Stimulated activated CD8-positive, alpha-beta memory T cell treated with anti-CD3 and anti-CD28 coated beads, Interleukin-7, amount 100 ng/mL, for 24 hours (primary cell): ENCODE measurements at places on chromosomes 6 and 20.

DNA sequence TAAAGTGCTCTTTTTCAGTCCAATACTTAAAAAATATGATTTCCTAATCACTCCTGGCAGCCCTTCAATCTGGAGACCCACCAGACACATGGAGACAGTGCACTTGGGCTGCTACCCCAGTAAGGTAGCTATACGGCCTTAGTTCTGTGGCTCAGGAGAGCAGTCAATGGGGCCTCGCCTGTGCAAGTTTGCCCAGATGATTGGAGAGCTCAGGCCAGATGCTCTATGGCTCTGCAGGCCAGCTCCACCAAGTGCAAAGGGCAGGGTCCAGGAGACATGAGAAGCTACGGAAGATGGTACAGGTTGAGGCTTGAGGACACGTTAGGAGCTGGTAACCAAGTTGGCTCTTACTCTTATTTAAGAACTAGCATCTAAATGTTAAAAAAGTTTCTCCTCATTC is 30.7 kb downstream of the STK38 start:
- no peak for DNase-seq

- no peak for DNase-seq
Observed at GRCh38 chr6:412146-412886, 20.8 kb downstream of the IRF4 start.

DNA sequence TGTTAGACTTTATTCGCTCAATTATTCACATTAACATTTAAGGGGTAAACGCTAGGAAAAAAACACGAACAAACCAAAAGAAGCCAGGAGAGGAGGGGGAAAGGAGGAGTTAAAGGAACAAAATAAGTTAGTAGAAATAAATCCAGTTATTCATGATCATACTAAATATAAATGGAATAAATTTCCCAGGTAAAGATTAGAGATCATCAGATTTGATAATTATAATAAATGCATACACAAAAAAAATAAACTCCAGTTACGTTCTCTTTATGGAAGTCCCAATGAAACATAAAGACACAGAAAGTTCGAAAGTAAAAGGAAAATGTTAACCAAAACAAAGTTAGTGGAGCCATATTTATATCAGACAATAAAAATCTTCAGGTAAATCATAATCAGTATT is 568.7 kb upstream of the NOX3 start:
- no peak for DNase-seq

GRCh38 chr20:57980506-57980905 is 247.9 kb downstream of the ANKRD60 start:
- DNase-seq = no peak

DNA sequence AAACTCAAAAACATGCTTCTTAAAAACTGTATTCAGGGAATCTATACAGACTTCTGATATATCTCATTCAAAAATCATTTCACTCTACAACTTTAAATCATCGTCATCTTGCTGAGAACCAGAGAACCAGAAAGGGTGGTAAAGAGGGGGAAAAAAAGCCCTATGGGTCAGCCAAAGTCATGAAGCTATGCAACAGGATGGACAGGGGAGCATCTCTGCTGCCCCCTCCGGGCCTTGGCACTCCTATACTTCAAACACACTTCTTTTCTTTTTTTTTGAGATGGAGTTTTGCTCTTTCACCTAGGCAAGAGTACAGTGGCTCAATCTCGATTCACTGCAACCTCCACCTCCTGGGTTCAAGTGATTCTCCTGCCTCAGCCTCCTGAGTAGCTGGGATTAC is 73.5 kb upstream of the NFATC2 start:
- no peak for DNase-seq

- no peak for DNase-seq
Observed at GRCh38 chr20:10648651-10649050, 25.1 kb downstream of the JAG1 start.

- no peak for DNase-seq
Observed at GRCh38 chr6:16183187-16183664, 54.3 kb downstream of the MYLIP start.

DNA sequence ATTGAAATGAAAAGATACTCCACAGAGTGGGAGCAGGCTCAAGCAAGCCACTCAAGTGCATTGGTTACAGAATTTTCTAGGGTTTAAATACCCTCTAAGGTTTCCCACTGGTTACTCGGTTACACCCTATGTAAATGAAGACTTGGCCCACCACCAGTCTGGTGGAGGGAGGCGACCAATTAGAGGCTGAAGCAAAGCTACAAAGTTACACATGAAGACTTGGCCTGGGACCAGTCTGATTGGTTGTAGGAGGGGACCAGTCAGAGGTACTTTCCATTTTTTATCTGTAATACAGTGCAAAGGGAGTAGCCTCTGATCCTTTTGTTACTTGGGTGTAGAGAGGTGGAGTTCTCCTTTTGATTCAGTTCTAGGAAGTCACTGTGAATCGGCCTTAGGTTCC is 7.6 kb downstream of the SRSF12 start:
- DNase-seq = no peak

DNA sequence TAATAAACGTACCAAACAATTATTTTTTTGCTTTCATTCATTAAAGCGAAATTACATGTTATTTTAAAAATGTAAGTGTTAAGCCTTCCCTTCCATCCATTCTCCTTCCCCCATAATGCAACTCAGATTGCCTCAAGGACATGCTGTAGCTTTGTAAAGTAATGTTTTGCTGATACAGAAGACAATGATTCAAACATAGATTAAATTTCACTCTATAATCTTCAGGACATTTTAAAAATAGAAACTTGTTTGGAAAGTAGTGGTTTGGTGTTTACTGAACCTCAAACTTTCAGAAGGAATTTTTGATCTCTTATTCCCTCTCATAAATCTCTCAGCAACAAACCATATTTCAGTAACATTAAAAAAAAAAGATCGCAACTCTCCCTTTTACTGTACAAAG is 350.9 kb upstream of the HSF2 start:
- no peak for DNase-seq

DNA sequence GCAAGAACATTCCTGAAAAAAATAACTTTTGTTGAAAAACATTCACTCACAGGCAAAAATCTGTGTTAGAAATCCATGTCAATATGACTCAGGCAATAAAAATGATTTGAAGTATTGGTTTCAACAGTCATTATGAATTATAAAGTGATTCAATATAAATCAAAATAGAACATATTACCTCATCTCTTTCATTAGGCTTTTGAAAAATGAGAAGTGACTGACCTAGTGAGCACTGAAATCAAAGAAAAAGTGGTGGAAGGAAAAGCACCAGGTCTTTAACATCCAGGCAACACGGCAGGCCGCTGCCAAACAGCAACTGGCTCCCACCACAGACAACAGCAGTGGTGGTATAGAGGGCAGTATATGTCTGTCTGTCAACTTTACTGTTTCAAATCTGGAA is 68.9 kb downstream of the MAN1A1 start:
- DNase-seq = no peak

DNA sequence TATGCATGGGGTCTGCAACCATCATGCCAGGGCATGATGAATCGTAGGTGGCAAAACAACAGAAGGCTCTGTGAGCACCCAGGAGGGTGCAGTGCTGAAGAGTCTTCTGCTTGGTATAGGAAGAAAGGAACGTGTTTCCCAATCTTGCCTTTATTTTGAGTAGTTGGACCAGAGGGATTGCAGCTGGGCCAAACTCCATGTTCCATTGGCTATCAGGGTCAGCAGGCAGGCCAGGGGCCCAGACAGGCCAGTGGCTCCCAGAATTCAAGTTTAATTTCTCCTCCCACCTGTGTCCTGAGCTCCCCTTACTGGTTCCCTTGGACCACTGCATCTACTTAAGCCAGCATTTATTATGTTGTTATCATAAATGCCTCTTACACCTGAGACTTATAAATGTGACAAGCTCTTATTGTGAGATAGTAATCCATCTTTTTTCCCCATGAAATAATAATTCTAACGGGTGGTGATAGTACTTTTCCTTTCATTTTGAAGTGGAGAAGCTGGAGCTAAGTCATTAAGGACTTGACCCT is 918 bp upstream of the TRIM38 start:
- DNase-seq = no peak

DNA sequence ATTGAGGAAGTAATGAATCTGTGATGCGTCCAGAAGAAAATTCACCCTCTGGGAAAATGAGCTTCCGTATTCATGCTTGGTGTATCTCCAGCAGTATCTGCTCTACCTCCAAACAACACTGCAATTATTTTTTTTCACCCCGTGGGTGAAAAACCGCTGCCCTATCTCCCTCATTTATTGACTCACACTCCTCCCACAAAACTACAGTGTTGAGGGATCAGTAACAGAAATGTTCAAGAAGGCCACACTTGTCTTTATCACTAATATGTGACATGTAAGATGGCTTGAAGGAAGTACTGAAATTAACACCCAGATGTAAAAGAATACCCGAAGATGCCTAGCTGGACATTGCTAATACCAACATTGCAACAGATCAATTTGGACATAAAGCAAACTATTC is 4.9 kb upstream of the TBX18 start:
- no peak for DNase-seq

GRCh38 chr6:21115111-21115510 is 478.4 kb upstream of the SOX4 start:
- no peak for DNase-seq

DNA sequence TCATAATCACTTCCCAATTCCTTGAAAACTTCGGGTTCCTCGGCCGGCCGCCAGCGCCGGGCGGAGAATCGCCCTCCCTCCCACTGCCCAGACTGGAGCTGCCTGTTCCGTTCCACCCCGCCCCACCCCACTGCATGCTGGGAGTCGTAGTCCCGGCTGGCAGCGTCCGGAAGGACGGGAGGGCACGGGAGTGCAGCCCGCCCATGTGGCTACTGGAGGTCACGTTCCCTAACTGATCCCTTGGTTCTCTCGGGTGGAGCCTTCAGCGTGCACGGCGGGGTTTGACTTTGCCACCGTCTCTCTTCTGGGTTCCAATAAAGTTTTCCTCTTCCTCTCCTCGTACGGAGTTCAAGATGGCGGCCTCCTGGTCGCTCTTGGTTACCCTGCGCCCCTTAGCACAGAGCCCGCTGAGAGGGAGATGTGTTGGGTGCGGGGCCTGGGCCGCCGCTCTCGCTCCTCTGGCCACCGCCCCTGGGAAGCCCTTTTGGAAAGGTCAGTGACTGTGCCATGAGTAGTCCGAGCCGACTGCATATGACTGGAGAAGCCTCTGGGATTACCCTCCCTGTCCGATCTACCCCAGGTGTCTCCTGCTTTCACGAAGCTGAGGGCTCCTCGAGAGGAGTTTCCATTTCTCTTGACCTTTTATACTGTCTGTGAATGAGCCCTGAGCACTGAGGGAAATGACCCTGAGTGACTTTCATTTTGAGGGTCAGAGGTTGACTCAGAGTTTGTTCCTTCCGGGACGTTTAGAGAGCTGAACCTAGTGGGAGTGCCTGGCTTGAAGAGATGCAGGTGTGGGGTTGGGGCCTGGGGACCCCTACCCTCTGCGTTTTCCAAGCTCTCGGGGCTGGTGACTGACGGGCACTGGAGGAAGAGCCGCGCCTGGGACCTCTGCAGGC is at the start of gene AFG1L:
Gene AFG1L (plus strand): TSS at position 328 of the 899 bp plus-strand sequence. CDS start 26 bp downstream, at position 354.
- DNase-seq = peak; percentile 79

DNA sequence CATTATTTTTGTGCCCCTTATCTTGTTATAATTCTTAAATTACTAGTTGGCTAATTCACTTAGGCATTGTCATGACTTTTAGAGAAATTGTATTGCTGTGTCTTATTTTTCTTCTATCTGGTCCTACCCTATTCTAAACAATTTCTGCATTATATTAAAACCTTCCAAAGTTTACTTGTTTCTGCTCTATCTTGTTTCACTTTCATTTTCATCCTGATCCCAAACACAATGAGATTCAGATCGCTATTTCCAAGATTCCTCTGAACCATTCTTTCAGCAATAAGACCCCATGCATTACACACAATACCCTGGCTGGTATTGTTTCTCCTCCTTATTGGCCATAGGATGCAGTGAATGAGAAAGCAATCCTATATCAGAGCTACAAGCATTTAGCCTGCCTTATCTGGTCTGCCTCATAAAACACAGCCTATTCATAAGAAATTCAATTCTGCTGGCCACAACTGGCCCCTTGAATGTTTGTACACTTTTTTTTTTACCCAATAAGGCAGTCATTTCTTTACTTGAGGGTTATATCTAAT is 69.9 kb upstream of the POU3F2 start:
- DNase-seq = no peak

DNA sequence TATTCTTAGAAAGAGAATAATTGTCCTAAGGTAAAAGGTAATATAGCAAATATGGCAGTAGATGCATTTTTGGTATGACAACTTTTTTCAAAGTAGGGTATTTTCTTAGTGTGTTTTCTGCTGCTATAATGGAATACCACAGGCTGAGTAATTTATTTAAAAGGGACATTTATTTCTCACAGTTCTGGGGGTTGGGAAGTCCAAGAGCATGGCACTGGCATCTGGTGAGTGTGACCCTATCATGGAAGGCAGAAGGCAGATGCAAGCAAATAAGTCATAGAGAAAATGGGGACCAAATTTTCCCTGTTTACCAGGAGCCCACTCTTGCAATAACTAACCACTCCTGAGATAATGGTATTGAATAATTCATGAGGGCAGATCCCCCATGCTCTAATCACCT is 922.5 kb upstream of the MAN1A1 start:
- no peak for DNase-seq

GRCh38 chr20:32581839-32582658 is 3.1 kb downstream of the NOL4L start:
- DNase-seq = no peak

DNA sequence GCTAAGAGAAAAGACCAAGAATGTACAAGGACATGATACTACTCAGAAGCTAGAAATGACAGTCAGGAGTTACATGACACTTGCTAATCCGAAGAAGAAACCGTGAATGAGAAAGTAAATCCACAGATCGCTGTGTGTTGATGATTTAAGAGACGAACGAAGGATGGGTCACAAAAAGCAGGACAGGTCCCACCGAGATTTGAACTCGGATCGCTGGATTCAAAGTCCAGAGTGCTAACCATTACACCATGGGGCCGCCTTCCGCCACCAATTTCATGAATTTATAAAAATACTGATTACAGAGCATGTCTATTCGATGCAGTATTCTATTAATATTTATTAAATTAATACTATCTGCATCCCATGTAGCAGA is 54.0 kb upstream of the BTN3A2 start:
- DNase-seq = no peak

- no peak for DNase-seq
Observed at GRCh38 chr6:52584203-52584602, 7.3 kb upstream of the TRAM2 start.

DNA sequence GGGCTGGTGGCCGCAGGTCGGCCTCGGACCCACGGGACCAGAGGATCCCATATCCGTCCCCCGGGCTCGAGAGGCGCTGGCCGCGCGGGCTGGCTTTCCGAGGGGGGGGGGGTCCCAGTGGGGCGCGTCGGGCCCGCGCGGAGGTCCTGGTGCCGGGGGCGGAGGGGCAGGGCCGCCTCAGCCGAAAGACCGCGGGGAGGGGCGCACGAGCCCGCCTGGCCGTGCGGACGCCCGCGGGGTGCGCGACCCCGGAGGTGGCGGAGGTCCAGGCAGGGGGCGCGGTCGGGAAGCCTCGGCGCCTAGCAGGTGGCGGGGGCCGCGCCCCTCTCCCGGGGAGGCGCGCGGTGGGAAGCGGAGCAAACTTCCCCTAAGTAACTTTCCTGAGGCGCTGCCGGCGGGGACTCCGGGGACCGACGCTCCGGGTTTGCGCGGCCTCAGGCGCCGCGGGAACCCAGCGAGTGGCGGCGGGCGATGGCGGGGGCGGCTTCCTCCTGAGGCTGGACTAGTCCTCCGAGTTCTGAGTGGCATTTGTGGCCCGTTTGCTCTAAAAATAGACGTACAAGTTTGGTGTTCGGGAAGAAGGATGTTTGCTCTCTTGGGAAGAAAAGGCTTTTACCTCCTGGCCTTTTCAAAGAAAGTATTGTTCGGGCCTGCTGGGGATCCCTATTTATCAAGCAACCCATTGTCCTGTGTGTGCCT is 26.5 kb upstream of the BTBD3 start:
- no peak for DNase-seq
